Activated T-helper 1 cell treated with Interleukin-2 at 50 U/mL for 16 hours (primary cell): ENCODE measurements at places on chromosomes 6 and 20.

- no peak for DNase-seq
Observed at GRCh38 chr6:105274678-105275077, 94.9 kb upstream of the POPDC3 start.

DNA sequence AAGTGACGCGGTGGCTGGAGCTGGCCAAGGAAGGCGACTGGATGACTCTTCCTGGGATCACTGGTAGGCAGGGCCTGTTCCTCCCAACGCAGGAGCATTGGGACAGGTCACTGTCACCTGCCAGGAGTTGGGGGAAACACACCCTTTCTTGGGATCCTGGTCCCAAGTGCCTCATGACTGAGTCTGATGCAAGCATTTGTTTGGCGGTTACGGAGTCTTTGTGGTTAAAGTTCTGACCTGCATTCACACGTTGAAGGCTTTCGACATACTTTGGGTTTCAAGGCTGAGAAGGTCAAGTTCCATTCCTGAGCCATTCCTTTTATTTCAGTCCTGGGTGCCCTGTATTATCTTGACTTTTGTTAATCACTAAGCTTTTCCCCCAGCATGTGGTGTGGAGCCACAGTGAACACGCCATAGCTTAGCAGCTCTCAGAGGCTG lies 6.0 kb downstream of the PNLDC1 start:
- DNase-seq: no peak

DNA sequence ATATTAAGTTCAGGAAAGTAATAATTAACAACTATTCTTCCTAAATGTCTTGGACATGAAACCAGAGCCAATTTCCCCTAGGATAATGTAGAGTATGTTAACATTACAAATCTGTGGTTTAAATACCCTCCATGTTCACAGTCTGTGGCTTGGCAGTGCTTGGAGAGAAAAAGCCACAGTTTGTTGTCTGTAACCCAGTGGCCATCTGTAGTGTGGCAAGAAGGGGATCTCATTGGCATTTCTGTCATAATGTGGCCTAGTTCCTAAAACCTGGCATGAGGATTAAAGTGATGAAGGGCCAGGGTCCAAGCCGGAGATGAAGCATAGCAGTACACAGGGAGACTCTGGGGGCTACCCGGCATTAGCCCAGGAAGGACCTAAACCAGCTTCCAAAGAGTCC lies 31.2 kb downstream of the SYNE1 start:
- no peak for DNase-seq

- DNase-seq: no peak
Observed at GRCh38 chr6:146355521-146356100, 188.0 kb upstream of the RAB32 start.

GRCh38 chr6:11386323-11386722 lies 151.2 kb upstream of the TMEM170B start:
- no peak for DNase-seq

- no peak for DNase-seq
Observed at GRCh38 chr20:20608641-20609040, 103.8 kb downstream of the RALGAPA2 start.

DNA sequence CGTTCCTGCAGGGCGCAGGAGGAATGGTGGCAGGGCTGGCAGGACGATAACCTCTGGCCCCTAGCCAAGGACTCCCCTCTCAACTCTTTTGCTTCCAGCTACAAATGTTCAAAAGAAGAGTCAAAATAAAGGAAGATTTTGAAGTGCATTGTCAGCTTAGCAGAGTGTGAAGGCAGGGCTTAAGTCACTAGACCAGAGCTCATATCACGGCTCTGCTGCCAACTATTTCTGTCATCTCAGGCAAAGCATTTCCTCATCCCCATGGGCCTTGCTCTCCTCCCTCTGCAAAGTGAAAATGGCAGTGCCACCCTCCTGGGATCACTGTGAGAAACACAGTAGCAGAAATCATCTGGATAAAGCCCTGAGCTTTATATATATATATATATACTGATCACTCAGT lies 36.7 kb downstream of the CFAP61 start:
- no peak for DNase-seq

GRCh38 chr6:164315376-164315775 lies 900.9 kb downstream of the QKI start:
- no peak for DNase-seq
